ENCODE measurements at places on chromosomes 2 and 18. TPM values are rescaled to one million over a fixed set of nuclear protein-coding genes. Genes with fewer than 3 reads are reported as not detected.

DTNA gene
- polyA plus RNA-seq = 0.59 TPM

MEIS1 gene
- not detected for polyA plus RNA-seq

AAK1 gene
- 18.9 TPM for polyA plus RNA-seq

IL36A gene
- polyA plus RNA-seq = not detected

- H3K27ac ChIP-seq = no peak overlapping the region
- DNase-seq = no peak
- no peaks in the 10 kb centered on the region for H3K27me3 ChIP-seq
- H3K36me3 ChIP-seq = no peaks in the 10 kb centered on the region
Observed at GRCh38 chr2:174866421-174866820, 102.1 kb upstream of the CHRNA1 start.

DNA sequence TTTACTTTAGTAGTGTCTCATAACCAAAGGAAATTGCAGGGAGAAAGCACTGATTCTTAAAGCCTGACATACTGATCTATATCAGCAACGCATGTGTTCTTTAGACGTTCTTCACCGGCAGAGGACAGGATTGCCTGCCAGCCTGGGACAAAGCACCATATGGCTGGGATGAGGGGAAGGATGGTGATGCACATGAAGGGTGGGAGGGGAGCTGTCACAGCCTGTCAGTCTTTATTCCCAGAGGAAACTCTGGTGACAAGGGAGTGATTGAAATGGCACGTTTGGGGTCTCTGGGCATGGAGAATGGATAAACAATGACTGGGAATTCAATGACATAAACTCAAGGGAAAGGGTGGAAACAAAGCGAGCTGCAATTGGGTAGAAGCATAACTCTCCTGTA, 808.1 kb downstream of the DCC start:
- H3K4me3 ChIP-seq = no peak overlapping the region
- H3K36me3 ChIP-seq = no peaks in the 10 kb centered on the region
- DNase-seq = no peak
- H3K27me3 ChIP-seq = no peaks in the 10 kb centered on the region

DNA sequence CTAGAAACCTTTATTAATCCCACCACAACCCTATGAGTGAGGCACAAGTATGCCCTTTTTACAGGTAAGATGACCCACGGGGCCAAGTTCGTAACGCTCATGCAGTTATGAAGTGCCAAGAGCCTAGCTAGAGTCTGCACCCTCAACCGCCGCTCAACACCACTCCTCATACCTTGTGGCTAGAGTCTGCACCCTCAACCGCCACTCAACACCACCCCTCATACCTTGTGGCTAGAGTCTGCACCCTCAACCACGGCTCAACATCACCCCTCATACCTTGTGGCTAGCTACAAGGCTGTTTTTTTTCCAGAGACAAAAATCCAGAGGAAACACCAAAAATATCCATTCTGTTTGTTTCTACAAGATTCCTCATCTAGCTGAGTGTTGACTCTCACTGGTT, 4.6 kb downstream of the TXNL4A start:
- H3K27ac ChIP-seq = peak overlapping the region; percentile 77
- no peak overlapping the region for H3K4me3 ChIP-seq
- H3K27me3 ChIP-seq = no peaks in the 10 kb centered on the region
- H3K4me1 ChIP-seq = peaks cover 27% of the 10 kb centered on the region

DNA sequence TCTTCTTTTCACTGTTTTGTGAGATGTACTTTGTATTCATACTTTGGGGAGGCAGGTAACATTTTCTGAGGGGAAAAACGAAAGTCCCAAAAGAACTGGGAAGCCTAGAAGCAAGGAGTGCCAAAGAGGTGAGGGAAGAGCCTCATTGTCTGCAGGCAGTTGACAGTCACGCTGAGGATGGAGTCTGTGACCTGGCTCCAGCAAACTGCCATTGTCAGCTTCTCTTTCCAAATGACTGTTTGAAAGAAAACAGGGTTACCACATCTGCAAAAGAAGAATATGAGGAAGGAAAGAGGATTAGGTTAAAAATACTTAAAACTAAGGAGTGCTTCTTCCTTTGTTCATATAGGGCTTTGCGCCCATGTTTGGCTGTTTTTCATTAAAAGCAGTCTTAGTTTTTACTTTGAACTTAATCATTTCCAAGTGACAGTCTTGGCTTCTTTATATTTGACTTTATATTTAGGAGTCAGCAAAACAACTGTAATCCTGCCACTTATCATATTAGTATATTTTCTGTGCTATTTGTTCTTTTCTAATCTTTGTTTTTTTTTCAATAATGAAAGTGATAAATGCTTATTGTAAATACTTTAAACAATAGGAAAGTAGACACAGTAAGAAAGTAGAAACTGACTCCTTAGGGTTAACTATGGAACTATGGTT, 35.0 kb downstream of the CERS6 start:
- H3K36me3 ChIP-seq = peaks cover 5% of the 10 kb centered on the region
- H3K4me1 ChIP-seq = peaks cover 19% of the 10 kb centered on the region
- peak; percentile 43 for DNase-seq
- peak overlapping the region; percentile 78 for H3K27ac ChIP-seq
- peak overlapping the region; percentile 90 for H3K4me3 ChIP-seq

DNA sequence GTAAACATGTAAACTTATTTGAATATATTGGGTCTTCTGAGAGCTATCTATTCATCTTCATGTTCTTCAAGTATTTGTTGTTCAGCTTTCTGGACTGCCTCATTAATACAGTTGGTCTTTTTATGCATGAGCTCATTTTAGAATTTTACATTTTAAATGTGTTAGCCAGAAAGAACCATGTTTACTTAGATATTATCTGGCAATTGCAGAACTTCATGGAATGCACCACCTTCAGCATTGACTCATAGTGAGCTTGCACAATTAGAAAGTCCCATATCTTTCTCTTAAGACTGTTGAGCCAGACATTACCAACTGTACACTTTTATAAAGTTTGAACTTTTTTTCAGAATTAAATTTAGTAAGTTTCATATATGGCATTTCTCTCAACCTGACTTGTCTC, 536.7 kb downstream of the RIT2 start:
- H3K36me3 ChIP-seq = no peaks in the 10 kb centered on the region
- H3K27me3 ChIP-seq = no peaks in the 10 kb centered on the region
- no peak overlapping the region for H3K4me3 ChIP-seq
- no peak overlapping the region for H3K27ac ChIP-seq
- no peaks in the 10 kb centered on the region for H3K4me1 ChIP-seq
- DNase-seq = no peak

DNA sequence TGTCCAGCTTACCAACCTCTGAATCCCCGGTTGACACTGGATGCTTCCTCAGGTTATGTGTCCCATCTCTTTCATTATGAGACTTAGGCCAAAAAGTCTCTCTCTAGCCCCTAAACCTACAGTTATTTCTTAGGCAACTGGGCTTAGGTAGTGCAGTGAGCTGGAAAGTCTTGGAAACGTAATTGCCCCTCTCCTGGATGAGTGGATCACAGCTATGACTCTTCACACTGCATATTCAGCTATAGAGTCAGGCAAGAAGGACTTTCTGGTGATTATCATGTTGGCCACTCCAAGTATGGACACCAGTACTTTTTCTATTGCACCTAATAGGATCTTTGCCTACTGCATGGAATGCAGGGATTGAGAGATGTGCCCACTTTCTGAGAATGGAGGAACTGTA, 458.3 kb upstream of the CELF4 start:
- H3K27ac ChIP-seq = no peak overlapping the region
- H3K27me3 ChIP-seq = no peaks in the 10 kb centered on the region
- no peaks in the 10 kb centered on the region for H3K4me1 ChIP-seq

DNA sequence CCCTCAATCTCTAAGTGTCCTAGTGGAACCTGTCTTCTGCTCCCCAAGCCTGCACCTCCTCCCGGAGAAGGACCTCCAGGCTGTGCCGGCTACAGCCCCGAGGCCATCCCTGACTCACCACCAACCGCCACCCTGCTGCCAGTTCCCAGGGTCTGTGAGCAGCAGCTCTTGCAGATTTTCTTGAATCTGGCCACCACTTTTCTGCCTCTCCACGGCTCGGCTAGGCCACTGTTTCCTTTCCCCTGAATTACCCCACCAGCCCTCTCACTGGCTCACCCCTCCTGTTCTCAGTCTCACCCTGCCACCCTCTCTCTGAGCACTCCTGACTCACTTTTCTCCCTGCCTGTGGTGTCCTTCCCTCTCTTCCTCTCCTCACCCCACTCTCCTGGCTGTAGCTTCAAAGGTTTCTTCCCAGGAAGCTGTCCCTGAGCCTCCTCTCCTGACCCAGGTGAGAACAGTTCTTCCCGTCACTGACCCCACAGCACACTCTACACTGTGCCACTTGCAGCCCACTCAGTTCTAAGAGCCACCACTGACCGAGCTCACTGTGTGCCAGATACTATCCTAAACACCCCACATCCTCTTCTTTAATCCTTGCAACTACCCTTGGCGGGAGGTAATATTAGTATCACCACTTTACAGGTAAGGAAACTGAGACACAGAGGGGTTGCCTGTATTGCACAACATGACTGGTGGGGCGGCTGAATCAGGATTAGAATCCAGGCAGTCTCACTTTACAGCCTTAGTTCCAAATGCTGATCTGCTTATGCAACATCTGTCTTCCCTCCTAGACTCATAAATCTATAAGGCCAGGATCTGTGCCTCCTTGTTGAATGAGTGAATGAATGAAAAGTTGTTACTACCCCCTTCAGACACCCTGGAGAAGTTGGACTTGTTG, 111.6 kb downstream of the SMAD7 start:
- peaks cover 46% of the 10 kb centered on the region for H3K4me1 ChIP-seq
- H3K27ac ChIP-seq = no peak overlapping the region
- no peak overlapping the region for H3K4me3 ChIP-seq
- H3K36me3 ChIP-seq = no peaks in the 10 kb centered on the region
- DNase-seq = peak; percentile 33

- H3K4me1 ChIP-seq = no peaks in the 10 kb centered on the region
- no peaks in the 10 kb centered on the region for H3K27me3 ChIP-seq
- DNase-seq = no peak
- no peak overlapping the region for H3K4me3 ChIP-seq
Observed at GRCh38 chr18:65422544-65423136, 328.2 kb upstream of the CDH7 start.

- no peak for DNase-seq
- no peaks in the 10 kb centered on the region for H3K36me3 ChIP-seq
- H3K4me3 ChIP-seq = no peak overlapping the region
- H3K4me1 ChIP-seq = peaks cover 13% of the 10 kb centered on the region
- peak overlapping the region; percentile 8 for H3K27ac ChIP-seq
Observed at GRCh38 chr18:56089612-56090258, 501.7 kb upstream of the TCF4 start.

Data from CD14-positive monocyte (primary cell).